ENCODE measurements at places on chromosomes 2 and 18.

DNA sequence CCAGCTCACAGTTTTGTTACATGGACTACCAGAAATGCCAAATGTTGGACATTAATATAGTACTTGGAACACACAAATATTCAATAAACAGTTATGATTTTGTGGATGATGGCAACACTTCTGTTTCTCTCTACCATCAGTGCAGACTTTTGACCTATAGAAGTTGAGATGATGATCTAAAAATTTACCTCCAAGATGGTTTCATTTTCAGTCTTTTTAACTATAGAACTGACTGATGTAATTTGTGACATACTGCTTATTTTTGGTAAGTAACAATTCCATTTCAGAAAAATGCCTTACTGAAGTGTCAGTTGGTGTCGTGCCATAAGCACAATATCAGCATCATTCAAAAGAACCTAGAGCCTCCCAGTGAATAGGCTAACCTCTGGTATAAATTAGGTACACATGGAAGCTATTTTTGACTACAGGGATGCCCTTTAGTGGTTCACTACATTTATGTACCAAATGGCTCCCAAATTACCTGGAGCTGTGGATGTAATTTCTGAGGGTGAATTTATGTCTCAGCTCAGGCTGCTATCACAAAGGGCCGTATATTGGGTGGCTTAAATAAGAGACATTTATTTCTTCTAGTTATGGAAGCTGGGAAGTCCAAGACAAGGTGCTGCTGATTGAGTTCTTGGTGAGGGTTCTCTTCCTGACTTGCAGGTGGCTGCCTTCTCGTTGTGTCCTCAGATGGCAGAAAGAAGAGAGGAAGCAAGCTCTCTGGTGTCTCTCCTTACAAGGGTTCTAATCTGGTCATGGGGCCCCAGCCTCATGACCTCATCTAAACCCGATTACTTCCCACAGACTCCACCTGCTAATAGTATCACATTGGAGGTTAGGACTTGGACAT, 66.5 kb downstream of the ALPK2 start:
- DNase-seq = no peak

DNA sequence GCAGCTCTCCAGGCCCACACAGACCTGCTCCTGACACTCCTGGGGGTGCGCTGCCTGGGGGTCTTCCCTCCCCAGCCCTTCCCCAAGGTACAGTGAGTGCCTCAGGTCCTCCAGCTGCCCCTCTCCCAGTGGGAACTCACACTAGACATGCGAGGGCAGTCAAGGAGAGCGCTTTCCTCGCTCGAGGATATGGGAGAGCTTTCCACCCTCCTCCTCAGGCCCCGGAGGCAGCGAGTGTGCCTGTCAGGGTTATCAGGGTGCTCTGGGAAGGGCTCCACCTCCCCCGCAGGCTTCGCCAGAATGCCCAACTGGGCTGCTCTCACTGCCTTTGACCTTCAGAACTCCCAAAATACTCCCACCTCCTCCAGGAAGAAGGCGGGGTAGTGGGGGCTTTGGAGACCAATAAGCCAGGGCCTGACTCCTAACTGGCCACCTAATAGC, 85.7 kb upstream of the LAPTM4A start:
- no peak for DNase-seq

DNA sequence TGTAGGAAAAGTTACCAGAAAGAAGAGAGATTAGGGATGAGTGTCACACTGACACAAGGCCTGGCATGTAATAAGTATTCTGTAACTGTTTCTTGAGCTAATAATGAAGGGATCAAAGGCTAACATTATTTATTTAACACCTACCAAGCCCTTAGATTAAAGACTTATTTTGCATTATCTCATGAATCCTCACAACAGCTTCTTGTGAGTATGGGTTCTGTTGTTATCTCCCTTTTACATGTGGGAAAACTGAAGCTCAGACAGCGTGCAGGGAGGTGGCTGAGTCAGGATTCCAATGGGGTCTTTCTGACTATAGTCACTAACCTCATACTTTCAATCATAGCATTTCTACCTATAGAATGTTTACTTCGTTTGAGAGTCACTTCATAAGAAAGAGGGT, 79.0 kb upstream of the PROKR1 start:
- DNase-seq = no peak

DNA sequence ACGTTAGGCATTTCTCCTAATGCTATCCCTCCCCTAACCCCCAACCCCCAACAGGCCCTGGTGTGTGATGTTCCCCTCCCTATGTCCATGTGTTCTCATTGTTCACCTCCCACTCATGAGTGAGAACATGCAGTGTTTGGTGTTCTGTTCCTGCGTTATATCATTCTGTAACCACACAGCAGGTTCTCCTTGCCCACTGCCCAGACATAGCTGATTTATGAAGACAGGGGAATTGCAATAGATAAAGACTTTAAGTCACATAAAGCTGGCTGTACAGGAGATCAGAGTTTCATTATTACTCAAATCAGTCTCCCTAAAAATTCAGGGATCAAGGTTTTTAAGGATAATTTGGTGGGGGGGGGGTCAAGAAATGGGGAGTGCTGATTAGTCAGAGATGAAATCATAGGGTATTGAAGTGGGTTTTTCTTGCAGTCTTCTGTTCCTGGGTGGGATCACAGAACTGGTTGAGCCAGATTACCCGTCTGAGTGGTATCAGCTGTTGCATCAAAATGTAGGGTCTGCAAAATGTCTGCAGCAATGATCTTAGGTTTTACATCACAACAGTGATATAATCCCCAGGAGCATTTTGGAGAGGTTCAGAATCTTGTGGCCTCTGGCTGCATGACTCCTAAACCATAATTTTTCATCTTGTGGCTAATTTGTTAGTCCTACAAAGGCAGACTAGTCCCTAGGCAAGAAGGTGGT, 392.1 kb upstream of the KCNJ3 start:
- no peak for DNase-seq

DNA sequence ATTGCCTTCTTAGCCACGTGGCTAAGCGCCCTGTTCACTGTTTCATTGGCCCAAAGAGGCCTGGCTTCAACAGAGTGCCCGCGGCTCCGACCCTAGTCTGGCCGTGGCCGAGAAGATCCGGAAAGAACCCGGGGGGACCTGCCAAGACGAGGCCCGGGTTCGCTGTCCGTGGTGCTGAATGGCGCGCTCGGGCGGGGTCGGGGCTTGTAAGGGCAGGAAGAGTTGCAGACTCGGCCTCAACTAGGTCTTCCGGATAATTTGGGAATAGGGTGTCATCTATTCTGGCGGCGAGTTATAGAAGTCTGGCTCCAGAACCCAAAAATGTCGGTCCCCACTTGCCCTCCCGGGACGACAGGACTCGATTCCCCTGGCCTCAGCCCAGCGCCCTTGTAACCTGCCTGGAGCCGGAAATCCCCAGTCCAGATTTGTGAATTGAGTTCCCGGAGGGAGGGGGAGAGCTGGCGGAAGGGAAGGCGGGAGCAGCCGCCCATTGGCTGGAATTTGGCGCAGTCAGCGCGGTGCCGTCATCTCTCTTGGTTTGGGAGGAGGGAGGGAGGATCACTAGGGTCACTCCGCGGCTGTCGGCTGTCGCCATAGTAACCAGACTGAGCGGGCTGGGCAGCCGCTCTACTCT, 3.5 kb downstream of the CDK5R2 start:
- DNase-seq = peak; percentile 25

DNA sequence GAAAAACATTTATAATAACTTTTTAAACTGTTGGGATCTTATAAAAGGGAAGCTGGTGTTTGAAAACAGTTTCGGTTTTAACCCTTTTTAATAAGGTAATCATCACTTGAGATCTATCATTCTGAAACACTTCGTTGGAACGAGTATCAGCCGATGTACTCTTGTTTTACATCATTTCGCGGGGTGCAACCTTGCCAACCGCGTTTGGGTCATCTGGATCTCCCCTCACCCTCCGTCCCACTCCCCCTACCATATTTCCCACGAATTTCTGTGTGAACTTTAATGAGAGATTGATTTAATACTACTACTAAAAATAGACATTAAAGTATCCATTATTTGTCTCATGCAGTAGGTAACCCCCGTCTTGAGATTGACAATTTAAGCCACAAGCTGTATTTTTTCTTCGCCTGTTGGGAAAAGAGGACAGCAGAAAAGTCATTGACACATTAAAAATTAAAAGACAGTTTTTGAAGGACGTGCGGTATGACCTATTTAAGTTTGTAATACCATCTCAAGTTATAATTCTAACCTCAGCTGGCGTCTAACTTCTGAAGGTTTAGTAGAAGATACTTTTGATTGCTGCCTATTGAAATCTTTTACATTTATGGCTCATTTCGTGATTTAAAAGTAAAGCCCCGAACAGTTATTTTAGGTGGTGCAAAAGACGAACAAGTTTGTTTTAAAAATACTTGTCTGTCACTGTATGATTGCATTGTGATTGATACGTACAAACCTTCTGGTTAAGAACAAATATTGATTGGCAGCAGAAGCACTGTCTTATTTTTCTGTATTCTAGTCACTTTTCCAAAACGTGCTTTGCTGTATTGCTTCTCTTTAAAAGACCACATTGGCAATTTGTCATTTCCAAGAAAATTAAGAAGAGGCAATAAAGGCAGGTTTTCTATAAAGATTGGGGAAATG, 1.5 kb downstream of the CREB1 start:
- DNase-seq = no peak
